RWPE2 (cell line): ENCODE measurements at places on chromosomes 1 and 21.
A peak's percentile ranks its signal among the peaks of the same experiment; 100 is the strongest.

DNA sequence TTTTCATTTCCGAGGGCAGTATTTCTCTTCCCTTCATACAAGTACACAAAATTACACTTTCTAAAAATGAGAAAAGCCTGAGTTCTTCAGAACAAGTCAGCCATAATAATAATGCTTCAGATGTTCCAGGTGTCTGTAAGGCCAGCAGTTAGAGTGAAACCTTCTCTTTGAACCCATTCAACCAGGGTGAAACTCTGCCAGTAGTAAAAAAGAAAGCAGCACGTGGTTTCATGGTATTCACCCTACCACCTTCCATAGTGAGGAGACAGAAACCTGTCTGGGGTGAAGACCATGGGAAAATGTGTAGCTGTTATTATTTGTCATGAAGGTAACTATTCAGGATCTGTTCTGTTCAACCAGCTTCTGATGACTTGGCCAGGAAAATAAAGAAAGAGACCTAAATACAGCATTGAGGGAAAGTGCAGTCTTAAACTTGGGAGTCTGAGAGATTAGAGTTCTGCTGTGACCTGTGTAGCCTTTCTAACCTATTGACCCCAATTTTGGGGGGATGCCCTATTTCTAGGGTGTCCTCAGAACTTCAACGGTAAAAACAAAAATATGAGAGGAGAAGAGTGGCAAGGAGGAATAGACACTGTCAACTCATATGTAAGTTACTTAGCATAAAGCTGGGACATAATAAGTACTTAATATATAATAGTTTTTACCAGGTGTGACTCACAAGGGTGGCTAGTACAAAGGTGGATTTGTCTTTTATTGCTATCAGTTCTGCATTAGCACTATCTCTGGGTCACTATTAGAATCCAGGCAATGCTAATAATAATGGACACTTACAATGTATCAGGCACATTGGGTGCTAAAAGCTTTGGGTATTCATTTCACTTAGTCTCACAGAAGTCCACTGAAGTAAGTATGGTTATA, 70.0 kb upstream of the TNFSF4 start:
- H3K27me3 ChIP-seq: no peaks in the 10 kb centered on the region
- no peaks in the 10 kb centered on the region for H3K36me3 ChIP-seq
- DNase-seq: no peak
- no peaks in the 10 kb centered on the region for H3K4me1 ChIP-seq

GRCh38 chr1:208446271-208446691, 202.1 kb upstream of the PLXNA2 start:
- no peaks in the 10 kb centered on the region for H3K4me1 ChIP-seq
- H3K27ac ChIP-seq: no peak overlapping the region
- H3K27me3 ChIP-seq: no peaks in the 10 kb centered on the region
- DNase-seq: no peak

- no peak for DNase-seq
- peak overlapping the region; percentile 86 for H3K4me3 ChIP-seq
- no peaks in the 10 kb centered on the region for H3K4me1 ChIP-seq
- H3K36me3 ChIP-seq: no peaks in the 10 kb centered on the region
Observed at GRCh38 chr1:236143104-236143948, 987 bp downstream of the GPR137B start.

DNA sequence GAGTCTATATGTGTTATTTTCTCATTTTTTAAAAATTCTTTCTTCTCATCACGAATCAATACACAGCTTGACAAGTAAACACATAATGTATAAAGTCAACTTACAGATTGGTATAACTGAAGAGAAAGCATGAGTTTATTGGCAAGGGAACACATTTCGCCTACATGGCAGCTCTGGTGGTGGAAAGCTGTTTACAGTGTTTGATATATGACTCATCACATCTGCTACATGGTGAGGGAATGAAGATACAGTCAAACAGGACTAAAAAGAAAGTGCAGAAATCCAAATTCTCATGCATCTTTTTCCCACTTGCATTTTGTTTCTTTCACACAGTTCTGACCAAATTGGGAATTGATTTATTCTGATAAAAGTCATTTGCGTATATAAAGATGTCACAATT, 122.2 kb upstream of the ADGRL4 start:
- no peak overlapping the region for H3K27ac ChIP-seq
- H3K4me1 ChIP-seq: peaks cover 3% of the 10 kb centered on the region
- no peak for DNase-seq
- no peak overlapping the region for H3K4me3 ChIP-seq

- H3K36me3 ChIP-seq: no peaks in the 10 kb centered on the region
- no peaks in the 10 kb centered on the region for H3K4me1 ChIP-seq
- no peak overlapping the region for H3K27ac ChIP-seq
- no peak for DNase-seq
Observed at GRCh38 chr1:45995298-45995697, 137.1 kb downstream of the PIK3R3 start.

DNA sequence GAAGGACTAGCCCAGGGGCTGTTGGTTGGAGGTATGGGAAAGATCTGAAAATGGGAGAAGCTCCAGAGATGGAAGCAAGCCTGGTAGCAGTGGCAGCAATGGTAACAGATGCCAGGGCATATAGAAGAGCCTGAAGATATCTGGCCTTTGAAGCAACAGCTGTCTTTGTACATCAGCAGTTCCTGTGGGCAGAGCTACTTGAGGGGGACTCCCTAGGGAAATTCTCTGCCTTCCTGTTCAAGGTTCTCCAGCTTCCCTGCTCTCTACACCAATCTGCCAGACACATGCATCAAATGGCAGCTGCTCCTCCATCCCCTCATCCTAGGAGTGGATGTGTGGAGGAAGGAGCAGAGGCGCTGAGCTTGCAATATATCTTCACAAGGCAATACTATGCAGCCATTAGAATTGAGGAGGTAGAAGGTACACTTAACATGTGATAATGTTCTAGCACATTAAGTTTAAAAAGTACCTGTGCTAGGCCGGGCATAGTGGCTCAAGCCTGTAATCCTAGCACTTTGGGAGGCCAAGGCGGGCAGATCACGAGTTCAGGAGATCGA, 2.2 kb downstream of the TMEM35B start:
- H3K36me3 ChIP-seq: peaks cover 14% of the 10 kb centered on the region
- no peak overlapping the region for H3K27ac ChIP-seq
- H3K4me1 ChIP-seq: peaks cover 13% of the 10 kb centered on the region

- H3K4me1 ChIP-seq: peaks cover 10% of the 10 kb centered on the region
- peak overlapping the region; percentile 19 for H3K27ac ChIP-seq
- H3K27me3 ChIP-seq: no peaks in the 10 kb centered on the region
- H3K36me3 ChIP-seq: peaks cover 11% of the 10 kb centered on the region; the same call in 1 of the 2 replicates
Observed at GRCh38 chr1:21280011-21280471, 10.2 kb downstream of the ECE1 start.

- peak overlapping the region; percentile 61 for H3K27ac ChIP-seq
- H3K36me3 ChIP-seq: no peaks in the 10 kb centered on the region
- DNase-seq: no peak
- no peaks in the 10 kb centered on the region for H3K27me3 ChIP-seq
- no peak overlapping the region for H3K4me3 ChIP-seq
- H3K4me1 ChIP-seq: peaks cover 12% of the 10 kb centered on the region
Observed at GRCh38 chr1:94698759-94699502, 121.2 kb upstream of the SLC44A3 start.

DNA sequence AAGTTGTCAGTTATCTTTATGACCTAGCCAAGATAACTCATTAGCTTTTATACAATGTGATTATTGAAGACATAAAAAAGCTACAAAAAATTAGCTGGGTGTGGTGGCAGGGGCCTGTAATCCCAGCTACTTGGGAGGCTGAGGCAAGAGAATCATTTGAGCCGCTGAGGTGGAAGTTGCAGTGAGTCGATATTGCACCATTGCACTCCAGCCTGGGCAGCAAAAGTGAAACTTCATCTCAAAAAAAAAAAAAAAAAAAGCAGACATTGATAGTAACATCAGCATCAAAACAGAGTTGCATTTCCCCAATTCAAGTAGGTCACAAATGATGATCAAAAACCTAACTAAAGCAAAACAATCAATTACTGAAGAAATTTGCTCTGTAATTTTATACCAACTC, 191.4 kb downstream of the PTGER3 start:
- no peaks in the 10 kb centered on the region for H3K27me3 ChIP-seq
- H3K4me3 ChIP-seq: no peak overlapping the region
- no peaks in the 10 kb centered on the region for H3K4me1 ChIP-seq
- DNase-seq: no peak

DNA sequence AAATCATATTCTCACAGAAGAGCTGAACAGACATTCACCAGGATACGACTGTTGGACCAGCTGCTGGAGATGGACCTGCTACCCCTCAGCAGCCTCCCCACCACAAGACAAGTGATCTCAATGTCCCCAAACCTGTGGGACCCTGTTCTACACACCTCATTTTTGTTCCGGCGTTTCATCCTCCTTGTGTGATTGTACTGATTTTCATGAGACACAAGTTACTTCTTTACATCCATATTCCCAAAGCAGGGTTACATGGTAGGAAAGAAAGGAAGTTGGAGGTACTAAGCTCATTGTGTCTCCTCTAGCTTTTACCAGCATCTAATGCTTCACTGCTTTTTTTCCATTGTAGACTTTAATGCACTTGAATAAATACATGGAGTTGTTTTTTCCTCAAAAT, 8.7 kb downstream of the ADAMTS1 start:
- H3K36me3 ChIP-seq: peaks cover 12% of the 10 kb centered on the region
- no peak for DNase-seq
- peaks cover 18% of the 10 kb centered on the region for H3K4me1 ChIP-seq
- no peaks in the 10 kb centered on the region for H3K27me3 ChIP-seq

DNA sequence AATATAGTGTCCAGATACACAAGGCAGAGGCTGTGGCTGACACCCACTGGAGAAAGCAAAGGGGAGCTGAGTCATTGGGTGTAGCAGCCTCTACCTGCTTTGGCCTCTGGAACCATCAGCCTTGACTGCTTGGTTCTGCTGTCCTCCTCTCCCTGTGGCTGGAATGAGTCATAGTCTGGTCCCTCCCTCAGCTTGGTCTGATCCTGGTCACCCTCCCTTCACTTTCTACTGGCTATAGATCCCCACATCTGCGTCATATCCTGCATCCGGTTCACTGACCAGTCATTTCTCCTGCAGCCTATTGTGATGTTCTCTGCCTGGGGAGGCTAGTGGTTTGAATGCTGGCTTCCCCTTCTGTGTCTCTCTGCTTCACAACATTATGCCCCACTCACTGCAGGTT, 372.8 kb upstream of the DAB1 start:
- H3K27ac ChIP-seq: peak overlapping the region; percentile 32
- no peaks in the 10 kb centered on the region for H3K27me3 ChIP-seq
- peaks cover 4% of the 10 kb centered on the region for H3K4me1 ChIP-seq
- no peaks in the 10 kb centered on the region for H3K36me3 ChIP-seq
- DNase-seq: no peak
- H3K4me3 ChIP-seq: no peak overlapping the region

DNA sequence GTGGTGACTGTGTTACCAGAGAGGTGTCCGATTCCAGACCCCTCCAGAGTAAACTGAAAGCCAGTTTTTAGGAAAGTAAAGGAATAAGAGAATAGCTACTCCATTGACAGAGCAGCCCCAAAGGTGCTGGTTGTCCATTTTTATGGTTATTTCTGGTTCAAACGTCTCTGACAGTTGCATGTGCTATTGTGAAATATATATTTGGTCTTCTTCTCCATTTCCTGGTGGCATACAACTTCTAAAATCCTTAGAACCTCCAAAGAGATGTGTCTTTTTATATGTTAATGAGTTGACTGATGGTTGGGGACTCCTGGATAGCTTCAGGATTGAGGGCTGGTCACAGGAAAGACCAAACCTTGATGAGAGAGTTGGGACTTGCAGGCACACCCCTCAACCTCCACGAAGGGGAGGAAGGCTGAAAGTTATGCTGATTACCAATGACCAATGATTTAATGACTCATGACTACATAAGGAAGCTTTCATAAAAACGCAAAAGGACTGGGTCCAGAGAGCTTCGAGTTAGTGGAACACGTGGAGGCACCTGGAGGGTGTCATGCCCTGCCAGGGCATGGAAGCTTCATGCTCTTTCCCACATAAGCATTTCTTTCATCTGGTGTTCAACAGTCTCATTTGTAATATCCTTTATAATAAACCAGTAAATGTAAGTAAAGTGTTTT, 100.7 kb downstream of the SLC16A1 start:
- H3K36me3 ChIP-seq: peaks cover 7% of the 10 kb centered on the region; the same call in 1 of the 2 replicates
- peaks cover 26% of the 10 kb centered on the region for H3K4me1 ChIP-seq
- peak overlapping the region; percentile 72 for H3K27ac ChIP-seq
- no peak overlapping the region for H3K4me3 ChIP-seq
- no peak for DNase-seq

DNA sequence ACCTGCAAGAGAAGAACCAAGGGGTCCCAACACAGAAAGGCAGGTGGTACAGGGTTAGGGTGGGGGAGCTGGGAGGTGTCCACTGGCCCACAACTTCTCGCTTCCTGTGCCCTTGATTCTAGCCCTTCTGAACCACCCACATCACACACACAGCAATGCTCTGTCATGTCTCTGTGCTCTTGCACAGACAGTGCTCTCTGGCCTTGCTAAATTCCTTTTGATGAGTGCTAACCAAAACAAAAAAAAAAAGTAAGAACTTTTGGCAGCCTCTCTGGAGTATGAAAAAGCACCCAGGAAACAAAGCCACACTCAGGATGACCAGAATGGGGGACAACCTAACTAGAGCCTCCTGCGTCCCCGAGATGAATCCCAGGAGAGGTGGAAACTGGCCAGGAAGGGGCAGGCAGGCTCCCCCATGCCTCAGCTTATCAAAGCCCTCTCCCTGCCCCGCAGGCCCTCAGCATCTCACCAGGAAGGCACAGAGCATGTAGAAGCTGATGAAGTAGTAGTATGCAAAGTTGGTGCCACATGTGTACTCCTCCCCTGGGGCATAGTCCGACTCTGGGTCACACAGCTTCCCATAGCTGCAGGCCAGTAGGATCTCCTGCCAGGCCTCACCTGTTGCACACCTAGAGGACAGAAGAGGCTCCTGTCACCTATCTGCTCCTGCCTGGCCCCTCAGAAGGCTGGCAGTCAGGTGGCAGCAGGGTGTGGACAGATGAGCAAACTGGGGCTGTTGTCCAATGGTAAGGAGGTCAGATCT, 27.2 kb upstream of the KIF21B start:
- DNase-seq: no peak
- H3K27ac ChIP-seq: no peak overlapping the region
- no peak overlapping the region for H3K4me3 ChIP-seq
